ENCODE measurements at places on chromosomes 11 and 22.

- DNase-seq = no peak
Measured at GRCh38 chr11:100061006-100061405, 626.1 kb upstream of the ARHGAP42 start.

- DNase-seq = no peak
Measured at GRCh38 chr11:7597620-7598019, 75.7 kb downstream of the CYB5R2 start.

DNA sequence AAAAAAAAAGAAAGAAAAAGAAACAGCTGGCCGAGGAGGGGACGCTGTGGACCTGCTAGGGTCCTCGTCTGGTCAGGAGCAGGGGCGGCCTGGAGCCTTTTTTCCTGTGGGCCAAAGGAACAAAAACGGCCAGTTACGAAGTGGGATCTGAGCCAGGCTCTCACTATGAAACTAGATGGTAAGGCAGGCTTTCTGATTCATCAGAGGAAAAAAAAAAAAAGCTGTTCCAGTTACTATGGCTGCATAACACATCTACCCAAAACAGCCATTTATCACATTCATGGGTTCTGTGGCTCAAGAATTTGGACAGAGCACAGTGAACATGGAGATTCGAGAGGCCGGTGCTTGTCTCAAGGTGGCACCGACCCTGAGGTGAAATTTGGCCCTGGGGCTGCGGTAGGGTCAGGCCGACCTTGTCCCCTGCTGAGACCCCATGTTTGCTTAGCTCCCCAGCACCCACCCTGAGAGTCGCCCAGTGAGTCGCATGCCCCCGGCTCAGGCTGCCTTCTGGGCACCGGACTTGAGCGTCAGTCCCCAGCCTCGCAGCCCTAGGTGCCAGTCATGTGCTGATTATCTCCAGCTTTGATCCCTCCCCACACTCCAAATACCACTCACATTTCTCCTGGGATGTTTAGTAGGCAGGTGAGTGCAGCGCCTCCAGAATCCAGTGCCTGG is 34.2 kb downstream of the MRGPRD start:
- peak; percentile 89 for DNase-seq

- peak; percentile 9 for DNase-seq
Measured at GRCh38 chr22:17234144-17234623, 14.9 kb upstream of the ADA2 start.

DNA sequence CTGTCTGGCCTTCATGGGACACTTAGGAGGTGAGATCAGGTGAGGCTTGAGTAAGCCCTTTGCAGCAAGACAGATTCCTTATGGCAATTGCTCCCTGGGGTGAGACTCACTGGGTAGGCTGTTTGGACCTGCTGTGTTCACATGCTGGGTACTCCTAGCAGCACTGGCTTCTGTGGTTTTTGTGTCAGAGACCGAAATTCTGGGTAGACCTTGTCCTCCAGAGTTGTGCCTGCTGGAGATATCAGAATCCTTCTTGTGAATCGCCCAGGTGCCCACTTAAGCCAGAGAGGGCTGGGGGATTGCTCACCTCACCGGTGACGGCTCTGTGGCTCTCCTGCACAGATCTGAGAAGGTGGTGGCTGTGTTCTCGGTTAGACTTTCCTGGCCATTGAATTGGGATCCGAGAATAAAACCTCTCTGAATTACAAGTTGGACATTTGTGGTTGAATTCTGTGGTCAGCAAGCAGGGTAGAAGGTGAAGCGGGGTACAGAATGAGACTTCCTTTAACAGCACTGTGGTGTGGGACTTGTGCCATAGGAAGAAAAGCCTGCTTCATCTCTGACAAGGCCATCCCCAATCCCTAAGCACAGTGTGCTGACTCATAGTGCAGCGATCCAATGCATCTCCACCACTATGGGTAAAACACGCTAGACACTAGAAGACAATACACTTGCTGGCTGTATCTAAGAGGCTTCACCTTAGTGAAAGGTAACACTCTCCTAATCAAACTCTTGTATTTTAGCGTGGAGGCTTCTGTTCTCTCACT is 52.5 kb upstream of the TTC12 start:
- peak; percentile 39 for DNase-seq

DNA sequence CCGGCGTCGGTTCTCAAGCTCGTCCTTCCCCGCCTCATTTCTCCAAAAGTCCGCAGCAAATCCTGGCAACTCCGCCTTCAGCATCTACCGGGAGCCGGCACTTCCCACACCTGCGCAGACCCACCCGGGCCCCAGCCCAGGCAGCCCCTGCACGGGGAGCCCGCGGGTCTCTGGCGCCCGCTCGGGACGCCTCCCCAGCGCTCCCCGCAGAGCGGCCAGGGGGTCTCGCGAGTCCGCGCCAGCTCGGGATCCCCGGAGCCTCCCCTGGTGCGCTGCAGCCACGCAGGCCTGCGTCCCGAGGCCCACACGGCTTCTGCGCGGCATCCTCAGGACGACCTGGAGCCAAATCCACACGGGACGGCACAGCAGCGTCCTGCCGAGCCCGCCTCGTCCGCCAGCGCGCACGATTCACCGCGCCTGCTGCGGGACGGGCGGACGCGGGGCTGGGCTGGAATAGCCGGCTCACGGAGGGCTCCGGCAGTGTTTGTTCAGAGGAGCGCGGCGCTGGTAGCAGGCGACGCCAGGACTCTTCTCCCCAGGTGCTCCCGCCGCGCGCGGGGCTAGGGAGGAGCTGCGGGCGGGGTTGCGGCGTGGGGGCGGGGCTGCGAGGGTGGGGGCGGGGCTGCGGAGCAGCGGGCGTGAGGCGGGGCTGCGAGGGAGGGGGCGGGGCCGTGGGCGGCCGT is 816 bp upstream of the PHRF1 start:
- DNase-seq = peak; percentile 32

GRCh38 chr11:127994736-127995135 is 592.6 kb downstream of the ETS1 start:
- peak; percentile 70 for DNase-seq

GRCh38 chr11:32779136-32779535 is 15.3 kb downstream of the CCDC73 start:
- no peak for DNase-seq

- DNase-seq = peak; percentile 61
Measured at GRCh38 chr11:102810950-102811660, 13.1 kb upstream of the MMP1 start.

DNA sequence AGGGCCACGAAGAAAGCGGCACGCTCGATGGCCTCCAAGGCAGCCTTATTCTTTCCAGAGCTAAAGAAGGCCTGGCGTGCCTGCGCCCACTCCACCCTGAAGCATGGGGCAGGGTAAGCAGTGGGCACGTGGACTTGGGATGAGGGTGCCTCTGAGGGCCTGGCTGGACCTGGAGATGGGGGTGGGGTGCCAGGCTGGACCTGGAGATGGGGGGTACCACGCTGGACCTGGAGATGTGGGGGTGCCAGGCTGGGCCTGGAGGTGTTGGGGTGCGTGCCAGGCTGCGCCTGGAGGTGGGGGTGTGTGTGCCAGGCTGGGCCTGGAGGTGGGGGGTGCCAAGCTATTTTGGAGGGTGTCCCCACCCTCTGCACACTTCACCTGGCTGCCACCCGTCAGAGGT is 5.3 kb downstream of the CPT1B start:
- no peak for DNase-seq

- DNase-seq = no peak
Measured at GRCh38 chr11:72781063-72781312, 12.9 kb downstream of the STARD10 start.

- no peak for DNase-seq
Measured at GRCh38 chr22:47100646-47101200, 338.3 kb downstream of the TBC1D22A start.

DNA sequence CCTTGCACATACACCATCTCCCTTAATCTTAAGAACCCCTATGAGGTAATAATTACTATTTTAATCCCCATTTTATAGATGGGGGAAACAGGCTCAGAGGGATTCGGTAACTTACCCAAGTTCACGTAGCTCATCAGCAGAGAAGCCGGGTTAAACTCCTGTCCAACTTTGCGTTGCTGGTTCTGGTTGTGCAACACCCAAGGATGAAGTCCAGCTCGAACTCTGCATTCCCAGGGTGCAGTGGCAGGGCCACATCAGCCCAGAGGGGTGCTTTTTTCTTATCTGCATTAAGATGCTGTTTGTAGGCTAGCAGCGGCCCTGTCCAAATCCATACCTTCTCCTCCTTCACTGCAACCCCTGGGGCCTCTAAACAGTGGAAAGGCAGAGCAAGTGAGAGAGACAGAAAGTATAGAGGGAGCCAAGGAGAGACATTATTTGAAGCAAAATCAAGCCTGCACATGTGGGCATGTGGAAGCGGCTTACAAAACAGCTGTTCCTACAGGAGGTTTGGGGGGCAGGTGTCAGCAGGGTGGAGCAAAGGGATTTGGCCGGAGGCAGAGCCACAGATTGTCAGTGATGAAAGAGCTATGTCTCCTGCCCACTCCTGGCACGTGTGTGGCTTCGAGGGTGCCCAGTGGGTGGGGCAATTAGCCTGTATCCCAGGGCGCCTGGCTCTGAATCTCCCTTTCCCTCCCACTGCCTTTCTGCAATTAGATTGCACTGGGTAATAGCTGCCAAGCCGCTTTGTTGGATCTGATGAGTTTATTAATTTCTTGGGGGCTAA is 129.5 kb upstream of the TBCEL start:
- no peak for DNase-seq

GRCh38 chr22:48268293-48268692 is 1505.8 kb downstream of the TBC1D22A start:
- DNase-seq = no peak

GRCh38 chr11:79249295-79249993 is 191.4 kb downstream of the TENM4 start:
- no peak for DNase-seq

GRCh38 chr22:28560046-28560742 is 119.4 kb downstream of the TTC28 start:
- peak; percentile 46 for DNase-seq

DNA sequence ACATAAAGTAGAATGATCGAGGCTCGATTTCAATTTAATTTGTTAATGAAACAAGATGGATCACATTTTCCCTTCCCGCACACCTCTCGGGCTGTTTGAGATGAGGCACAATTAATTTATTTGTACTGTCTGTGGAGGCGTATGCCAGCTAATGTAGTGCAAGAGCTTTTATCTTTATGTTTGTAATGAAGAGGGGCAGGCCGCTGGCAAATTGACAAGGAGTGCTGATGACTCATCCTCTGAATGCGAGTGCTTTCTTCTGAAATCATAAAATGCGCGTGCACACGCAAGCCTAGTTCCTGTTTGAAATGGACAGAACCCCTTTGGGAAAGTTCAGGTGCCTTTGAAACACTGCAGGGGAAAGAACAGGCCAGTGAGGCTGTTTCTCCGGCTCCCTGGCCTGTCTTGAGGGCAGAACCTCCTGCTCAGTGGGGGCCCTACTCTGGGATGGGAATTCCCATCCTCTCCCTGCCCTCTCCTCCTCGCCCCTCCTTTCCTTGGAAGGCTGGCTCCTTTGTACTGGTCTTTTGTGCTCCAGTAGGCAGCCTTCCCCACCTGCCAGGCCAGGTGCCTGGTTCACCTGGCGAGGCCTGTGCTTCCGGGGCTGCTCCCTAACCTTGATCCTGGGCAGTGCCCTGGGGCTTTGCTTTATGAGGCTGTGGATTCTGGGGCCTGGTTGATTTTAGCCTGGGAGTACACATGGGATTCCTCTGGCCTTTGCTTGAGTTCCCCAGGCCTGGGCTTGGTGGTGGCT is 50.3 kb downstream of the TEAD1 start:
- DNase-seq = peak; percentile 97

DNA sequence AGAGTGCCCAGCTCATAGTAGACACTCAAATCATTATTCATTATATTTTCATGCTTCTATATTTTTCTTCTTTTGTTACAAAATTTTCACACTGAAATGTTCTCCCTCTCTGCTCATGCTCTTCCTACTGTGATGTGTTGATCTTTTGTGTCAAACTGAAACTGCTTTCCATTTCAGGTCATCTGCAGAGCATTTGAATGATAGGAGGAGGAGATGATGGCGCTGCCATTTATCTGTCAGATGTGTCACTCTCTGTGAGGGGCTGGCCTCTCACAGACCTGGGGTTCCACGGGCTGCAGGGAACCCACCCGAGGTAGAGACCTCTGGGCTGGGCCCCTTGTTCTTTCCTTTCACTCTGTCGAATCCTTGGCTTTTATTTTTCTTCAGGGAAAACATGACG is 41.1 kb downstream of the OR10A6 start:
- DNase-seq = no peak
